ENCODE measurements at places on chromosomes 3 and 15.
A peak's percentile ranks its signal among the peaks of the same experiment; 100 is the strongest.

DNA sequence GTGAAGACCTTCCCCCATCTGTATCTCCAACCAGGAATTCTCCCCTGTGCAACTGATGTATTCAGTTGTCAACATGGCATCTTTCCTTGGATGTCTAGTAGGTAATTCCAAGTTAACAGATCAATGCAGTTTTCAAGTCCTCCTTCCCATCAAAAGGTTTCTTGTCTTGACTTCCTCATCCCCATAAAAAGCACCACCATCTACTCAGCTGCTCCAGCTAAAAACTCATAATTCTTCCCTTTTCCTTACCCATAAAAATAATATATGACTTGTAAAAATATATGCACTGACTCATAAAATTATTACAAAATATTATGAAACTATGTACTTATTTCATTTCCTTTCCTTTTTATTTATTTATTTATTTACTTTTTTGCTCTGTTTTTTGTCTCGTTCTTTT, 5.0 kb upstream of the CAND2 start:
- DNase-seq, result no peak

DNA sequence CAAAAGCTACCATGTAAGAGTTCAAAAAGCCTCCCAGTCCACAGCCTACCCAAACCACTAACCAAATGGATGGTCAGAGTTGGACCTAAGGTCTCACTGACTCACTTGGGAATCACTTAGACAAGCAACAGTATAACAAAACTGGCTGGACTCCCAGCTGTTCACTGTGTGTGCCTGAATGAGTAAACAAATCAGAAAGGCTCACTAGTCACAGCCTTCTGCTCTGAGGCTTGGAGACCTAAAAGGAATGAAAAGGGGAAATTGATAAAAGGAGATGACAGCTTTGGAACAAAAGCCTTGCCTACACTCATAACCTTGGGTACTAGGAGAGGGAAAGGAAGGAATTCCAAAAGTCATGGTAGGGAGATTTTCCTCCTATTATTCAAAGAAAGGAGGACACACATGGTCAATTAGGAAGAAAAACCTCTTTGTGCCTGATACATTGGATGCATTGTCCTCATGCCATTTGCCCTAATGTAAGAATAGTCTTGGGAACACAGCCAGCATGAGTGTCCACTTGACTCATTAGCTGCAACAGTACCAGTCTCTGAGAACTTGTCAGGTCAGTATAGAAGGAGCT, 92.3 kb downstream of the FRMD5 start:
- peak; percentile 35 for DNase-seq

DNA sequence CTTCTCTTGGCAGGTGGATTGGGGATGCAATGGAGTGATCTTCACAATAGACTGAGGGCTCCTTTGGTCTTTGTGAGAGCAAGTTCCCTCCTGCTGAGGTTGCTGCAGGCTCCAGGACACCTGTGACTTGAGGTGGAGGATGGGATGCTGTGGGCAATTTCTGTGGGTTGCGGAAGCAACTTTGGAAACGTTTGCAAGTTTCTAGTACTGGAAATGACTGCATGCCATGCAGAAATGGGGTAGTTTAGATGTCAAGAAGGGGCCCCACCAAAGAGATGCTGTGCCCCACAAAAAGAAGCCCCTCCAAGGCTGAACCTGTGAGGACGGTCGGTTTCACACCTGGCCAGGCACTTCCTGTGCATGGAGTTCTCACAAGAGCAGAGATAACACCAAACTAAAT, 80.4 kb upstream of the XCR1 start:
- no peak for DNase-seq

DNA sequence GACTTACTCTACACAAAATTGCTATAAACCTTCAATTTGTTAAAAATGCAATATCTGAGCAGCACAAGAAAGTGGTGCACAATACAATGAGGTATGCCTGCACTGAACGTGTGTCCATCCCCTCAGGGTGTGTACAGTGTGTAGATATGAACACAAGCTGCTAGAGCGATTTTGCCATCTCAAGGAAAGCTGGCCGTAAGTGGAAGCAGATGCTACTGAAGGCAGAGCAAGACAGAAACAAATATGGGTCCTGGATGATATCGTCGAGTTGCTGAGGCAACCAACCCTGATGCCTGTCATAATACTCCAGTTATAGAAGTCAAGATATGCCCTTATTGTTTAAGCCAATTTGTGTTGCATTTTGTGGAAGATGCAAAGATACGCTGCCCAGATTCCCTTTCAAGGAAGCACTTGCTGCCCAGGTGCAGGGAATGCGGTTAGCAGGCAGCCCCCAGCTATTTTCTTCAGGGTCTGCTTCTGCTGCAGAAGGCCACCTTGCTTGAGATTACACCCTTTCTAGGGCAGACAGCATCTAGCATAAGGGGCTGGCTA, 25.8 kb upstream of the EHHADH start:
- no peak for DNase-seq

DNA sequence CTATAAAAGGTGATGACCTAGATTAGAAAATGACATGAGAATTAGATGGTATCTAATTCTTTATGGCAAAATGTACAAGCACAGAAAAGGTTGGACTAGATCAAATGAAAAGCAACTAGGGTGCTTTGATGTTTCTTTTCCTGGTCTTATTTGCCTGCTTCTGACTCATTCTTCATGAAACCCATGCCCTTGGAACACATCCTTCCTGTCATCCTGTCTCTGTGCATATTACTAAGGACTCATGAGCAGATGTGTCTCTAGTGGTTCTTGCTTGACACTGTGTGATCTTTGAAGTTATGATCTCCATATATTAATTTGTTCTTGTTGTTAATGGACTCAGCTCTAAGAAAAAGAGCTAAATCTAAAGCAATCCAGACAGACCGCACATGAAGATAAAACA, 314.0 kb downstream of the ERC2 start:
- no peak for DNase-seq

DNA sequence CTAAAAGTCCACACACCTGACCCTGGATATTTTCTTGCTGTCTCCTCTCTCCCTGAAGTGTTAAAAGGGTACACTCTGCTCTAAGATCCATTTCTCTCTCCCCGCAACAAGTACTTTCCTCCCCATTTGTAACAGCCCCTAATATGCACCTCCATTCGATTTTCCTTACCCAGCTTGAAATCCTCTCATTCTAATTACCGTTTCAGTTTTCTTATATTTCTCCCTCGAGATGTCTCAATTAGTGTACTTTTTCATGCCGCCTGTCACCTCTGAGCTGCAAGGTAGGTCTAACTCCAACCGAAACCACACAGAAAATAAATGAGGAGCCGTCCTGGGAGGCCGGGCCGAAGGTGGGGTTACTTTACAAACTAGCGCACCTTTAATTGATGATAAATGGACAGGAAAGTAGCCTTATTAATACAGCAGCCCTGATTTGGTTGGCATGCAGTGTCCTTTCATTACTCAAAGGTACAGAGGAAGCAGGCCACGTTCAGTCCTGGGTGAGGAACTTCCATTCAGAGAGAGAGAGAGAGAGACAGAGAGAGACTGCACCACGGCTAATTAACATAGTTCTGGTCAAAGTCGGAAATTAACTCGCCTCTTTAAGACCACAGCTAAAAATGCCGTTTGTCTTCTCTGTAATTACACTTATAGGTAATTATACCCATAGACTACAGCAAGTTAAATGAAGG, 319.9 kb downstream of the ARRDC4 start:
- no peak for DNase-seq
